ENCODE measurements at places on chromosomes 2 and 18. TPM values are rescaled to one million over a fixed set of nuclear protein-coding genes. Genes with fewer than 3 reads are reported as not detected.

NEB gene
- total RNA-seq: 2.4 TPM

GRCh38 chr2:80459028-80459427, 154.5 kb upstream of the LRRTM1 start:
- no peak for DNase-seq

DNA sequence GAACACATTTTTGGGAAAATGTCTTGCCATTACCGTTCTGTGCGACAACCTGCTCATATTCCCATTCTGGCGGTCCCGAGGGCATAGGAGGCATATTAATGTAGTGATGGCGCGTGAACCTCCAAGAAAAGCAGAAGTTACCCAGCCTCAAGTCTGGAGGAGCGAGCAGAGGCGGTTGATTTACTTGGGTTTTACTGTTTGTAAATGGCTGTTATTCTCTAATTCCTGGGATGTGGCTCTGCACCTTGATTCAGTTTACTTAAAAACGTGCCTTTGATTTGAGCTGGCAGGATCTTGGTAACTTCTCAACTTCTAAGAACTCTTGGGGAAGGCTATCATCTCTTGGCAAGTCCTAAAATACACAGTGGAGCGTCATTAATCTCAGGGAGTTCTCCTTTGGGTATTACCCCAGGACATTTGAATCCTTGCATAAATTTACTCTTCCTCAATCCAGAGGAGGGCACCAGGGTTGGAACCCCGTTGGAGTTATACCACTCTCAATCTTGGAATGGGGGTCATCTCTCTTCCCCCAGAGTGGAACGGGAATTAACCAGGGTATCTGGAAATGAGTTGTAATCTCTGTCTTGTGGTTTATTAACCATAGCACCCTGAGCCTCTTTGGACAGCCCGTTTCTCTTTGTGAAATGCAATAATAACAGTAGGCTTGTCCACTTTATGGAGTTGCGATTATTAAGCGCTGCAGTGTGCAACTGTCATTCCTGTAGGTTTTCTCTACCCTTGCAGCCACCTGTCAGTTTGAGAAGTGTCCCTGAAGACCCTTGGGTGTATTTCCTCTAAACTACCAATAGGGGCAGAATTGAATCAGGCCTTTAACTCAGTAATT, 2.1 kb downstream of the HK2 start:
- no peak for DNase-seq

GRCh38 chr2:143513081-143513480, 383.9 kb downstream of the ARHGAP15 start:
- DNase-seq: no peak

Data from spinal cord (tissue), 10 donors.